Mononuclear cell (primary cell): ENCODE measurements at places on chromosomes 1 and 21. TPM values are rescaled to one million over a fixed set of nuclear protein-coding genes. Genes with fewer than 3 reads are reported as not detected.

The LAMB3 gene
- 12.4 TPM for total RNA-seq

The LRRC38 gene
- not detected for total RNA-seq

The RHD gene
- 1.2 TPM for total RNA-seq

The TRNP1 gene
- 1.2 TPM for total RNA-seq

The HSF2BP gene
- total RNA-seq: 0.42 TPM

The HSPA6 gene
- total RNA-seq: 2.8 TPM

The TSSK3 gene
- not detected for total RNA-seq

The ACOT7 gene
- 2.1 TPM for total RNA-seq

The NHLH1 gene
- total RNA-seq: not detected

The MYCL gene
- total RNA-seq: 5.0 TPM

The SLAMF7 gene
- total RNA-seq: 12.9 TPM

The RGS13 gene
- total RNA-seq: 0.52 TPM

The PTPN7 gene
- 51.7 TPM for total RNA-seq

The CAMK1G gene
- 0.10 TPM for total RNA-seq

The OVAAL gene
- not detected for total RNA-seq

The ERG gene
- total RNA-seq: 1.4 TPM
